ENCODE measurements at places on chromosomes 1 and 21.

DNA sequence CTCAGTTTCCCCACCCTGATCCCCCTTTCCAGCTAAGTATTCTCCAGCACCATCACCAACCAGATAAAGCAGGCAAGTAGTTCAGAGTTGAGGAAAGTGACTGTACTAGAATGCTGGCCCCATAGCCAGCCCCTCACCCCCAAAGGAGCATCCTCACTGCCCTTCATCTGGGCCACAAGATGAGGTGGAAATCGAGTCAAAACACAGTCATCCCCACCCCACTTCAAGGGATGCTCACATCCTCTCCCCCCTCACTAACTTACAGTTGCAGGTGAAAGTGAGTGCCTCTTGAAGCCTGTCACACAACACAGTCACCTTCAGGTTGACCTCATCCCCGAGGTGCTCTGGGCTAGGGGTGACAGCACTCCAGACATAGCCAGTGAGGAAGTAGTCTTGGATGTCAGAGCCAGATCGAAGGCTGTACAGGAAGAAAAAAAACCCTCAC, 30.4 kb downstream of the PIK3C2B start:
- no peak for DNase-seq

DNA sequence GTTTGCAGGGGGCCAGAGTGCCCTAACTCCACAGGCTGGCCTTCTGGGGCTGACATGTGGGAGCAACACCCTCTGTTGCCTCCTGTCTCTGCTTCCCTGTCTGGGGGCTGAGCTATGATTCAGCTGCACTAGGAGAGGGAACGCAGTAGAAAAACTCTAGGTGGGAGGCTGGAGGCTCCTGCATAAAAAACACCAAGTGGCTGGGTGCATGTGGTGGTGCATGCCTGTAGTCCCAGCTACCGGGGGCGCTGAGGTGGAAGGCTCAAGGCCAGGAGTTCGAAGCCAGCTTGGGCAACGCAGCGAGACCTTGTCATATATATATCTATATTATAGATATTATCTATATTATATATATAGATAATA, 5.6 kb downstream of the KIF17 start:
- no peak for DNase-seq

GRCh38 chr1:90351019-90351418, 356.1 kb downstream of the ZNF326 start:
- no peak for DNase-seq

DNA sequence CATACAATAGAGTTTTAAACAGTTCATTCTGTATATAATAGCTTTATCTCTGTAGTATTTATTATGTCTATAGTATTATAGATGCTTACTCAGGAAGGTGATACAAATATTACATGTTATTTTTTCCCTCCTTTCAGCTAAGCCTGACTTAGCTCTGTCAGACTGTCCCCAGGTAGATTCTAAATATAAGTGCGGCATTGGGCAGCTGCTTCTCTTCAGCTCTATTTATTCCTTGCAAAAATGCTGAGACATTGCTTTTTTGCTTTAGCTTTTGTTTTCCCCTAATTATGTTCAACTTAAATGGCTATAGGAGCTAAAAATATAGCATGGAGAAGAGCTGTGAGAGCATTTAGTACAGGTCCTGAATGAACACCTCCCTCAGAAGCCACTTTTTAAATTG, 203.2 kb upstream of the BEND5 start:
- no peak for DNase-seq

GRCh38 chr21:46005481-46005881, 23.9 kb downstream of the COL6A1 start:
- DNase-seq, result no peak

GRCh38 chr1:187725216-187725615, 896.5 kb downstream of the PLA2G4A start:
- DNase-seq, result no peak

Measured in AG04449 (cell line).